ENCODE measurements at places on chromosomes 4 and X.

DNA sequence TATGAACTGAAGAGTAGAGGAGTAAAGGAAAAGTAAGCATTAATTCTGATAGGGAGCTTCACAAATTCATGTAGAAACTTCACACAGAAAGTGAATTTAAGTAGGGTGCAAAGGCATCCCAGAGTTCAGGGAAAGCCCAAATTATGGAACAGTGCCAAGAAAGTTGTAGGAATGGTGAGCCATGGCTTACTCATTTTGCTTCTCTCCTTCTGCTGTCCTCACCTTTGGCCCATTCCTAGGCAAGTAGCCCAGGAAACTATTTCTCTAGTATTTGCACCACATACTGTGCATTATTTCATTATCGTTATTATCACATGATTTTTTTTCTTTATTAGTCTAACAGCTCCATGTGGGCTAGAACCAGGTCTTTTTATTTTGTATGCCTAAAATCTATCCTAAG is 34.9 kb upstream of the IL1RAPL1 start:
- no peak for DNase-seq

DNA sequence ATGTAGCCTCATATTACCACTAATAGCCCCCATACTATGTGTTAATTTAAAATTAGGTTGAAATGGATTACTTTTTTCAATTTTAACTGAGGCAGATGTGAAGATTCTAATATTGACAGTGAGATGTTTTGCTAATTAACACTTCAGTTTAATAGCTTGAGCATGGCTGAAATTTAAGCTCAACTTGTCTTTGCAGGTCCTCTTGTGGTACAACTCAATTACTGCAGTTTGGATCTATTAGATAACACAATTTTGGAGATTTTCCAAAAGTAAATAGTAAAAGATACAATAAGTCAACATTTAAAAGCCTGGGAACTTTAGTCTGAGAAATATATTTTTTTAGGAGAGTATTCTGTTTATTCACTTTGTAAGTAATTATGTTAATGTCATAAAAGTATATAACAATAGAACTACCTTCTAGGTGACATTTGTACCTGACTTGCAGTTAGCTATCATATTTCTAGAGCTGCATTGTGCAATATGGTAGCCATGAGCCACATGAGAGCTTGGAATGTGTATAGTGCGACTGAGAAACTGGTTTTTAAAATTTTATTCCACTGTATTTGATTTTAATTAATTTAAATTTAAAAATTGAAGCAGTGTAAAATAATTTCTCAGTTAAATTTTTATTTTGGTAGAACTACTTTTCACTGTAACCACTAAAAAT is 73.1 kb upstream of the FMR1 start:
- no peak for DNase-seq

DNA sequence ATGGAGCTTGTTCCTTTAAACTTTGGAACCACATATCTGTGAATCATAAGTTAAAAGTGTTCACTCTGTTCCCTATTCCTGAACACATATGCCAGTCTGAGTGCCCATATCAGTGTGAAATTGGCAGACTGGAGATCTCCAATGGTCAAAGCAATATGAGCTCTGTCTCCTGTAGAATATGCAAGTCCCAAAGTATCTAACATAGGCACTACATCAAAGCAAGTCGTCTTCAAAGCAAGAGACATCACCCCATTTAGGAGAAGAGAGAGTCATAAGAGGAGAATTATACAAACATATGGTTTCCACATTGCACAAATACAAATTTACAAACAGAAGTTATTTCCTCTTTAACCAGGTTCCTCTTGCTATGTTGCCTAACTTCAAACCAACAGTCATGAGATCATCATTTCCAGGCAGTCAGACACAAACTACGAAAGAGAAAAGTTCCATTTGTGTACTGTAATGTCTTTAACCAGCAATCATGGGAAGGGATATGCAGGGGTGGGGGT is 9.9 kb upstream of the GK start:
- no peak for DNase-seq

DNA sequence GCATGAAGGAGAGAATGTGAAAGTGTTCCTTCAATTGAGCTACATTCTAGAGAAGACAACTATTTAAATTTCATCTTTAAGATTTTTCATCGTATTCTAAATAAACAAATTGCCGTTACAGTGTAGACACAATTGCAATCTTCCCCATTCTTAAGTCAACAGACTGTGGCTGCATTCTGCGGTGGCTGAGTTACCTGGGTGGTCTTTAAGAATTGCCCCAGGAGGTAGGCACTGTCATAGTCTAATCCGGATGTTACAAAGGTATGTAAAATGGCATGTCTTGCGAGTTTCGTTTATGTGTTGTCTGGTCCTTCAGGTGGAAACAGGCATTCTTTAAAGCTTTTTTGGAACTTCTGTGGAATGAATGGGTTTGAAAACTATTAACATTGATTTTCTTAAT is 586.1 kb upstream of the PITX2 start:
- DNase-seq = no peak
